Activated CD8-positive, alpha-beta T cell treated with anti-CD3 and anti-CD28 coated beads, Interleukin-2, amount 10 ng/mL, durations not matched to agents 7 days and 5 days (primary cell): ENCODE measurements at places on chromosomes 3 and 15.

GRCh38 chr3:58336135-58336882, 3.6 kb downstream of the PXK start:
- DNase-seq: no peak
- H3K27me3 ChIP-seq: no peaks in the 10 kb centered on the region
- H3K4me1 ChIP-seq: peaks cover 46% of the 10 kb centered on the region
- H3K36me3 ChIP-seq: peaks cover 27% of the 10 kb centered on the region
- H3K4me3 ChIP-seq: no peak overlapping the region
- no peak overlapping the region for H3K27ac ChIP-seq

- H3K4me1 ChIP-seq: no peaks in the 10 kb centered on the region
- H3K4me3 ChIP-seq: no peak overlapping the region
- no peaks in the 10 kb centered on the region for H3K27me3 ChIP-seq
- DNase-seq: no peak
- H3K27ac ChIP-seq: no peak overlapping the region
- peaks cover 3% of the 10 kb centered on the region for H3K36me3 ChIP-seq
Observed at GRCh38 chr3:58288011-58288728, 17.9 kb upstream of the RPP14 start.

DNA sequence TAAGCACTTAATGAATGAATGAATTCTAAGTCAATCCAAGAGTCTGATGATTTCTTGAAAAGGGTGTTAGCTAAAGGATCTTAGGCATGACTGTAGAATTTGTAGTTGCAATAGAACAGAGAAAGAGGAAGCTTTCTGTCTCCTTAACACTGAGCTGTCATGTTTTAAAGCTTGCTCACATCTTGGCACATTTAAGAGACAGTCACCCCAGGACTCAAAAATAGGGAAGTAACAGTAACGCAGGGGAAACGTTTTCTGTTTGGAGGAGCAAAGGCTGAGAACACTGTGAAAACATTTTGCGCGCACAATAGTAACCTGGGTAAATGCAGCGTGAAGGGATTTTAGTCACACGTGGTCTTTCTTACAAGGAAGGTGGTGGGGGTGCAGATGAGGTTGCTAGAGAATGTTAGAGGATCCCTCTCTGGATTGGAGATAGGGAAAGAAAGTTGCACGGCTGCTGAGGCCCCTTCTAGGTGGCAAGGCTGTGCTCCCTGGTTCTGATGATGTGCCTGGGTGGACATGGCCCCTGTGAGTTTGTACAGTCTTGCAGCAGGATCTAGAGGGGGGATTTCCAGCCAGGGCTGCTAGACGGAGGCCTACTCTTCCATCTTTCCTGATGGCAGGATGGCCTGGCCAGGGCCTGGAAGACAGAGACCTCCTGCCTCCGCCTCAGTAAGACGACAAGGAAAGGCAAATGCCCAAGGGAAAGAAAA, 12.0 kb downstream of the STARD5 start:
- H3K27ac ChIP-seq: peak overlapping the region; percentile 54
- no peak for DNase-seq
- peaks cover 81% of the 10 kb centered on the region for H3K36me3 ChIP-seq
- no peaks in the 10 kb centered on the region for H3K27me3 ChIP-seq
- H3K4me1 ChIP-seq: peaks cover 65% of the 10 kb centered on the region
- H3K4me3 ChIP-seq: no peak overlapping the region

- no peak overlapping the region for H3K4me3 ChIP-seq
- no peak overlapping the region for H3K27ac ChIP-seq
- peaks cover 22% of the 10 kb centered on the region for H3K27me3 ChIP-seq
- no peaks in the 10 kb centered on the region for H3K4me1 ChIP-seq
Observed at GRCh38 chr15:58324533-58324932, 107.3 kb upstream of the LIPC start.

GRCh38 chr3:127488141-127488672, 102.3 kb downstream of the TPRA1 start:
- peak; percentile 4 for DNase-seq
- no peaks in the 10 kb centered on the region for H3K36me3 ChIP-seq
- H3K27me3 ChIP-seq: peaks cover 37% of the 10 kb centered on the region
- no peak overlapping the region for H3K27ac ChIP-seq
- peaks cover 14% of the 10 kb centered on the region for H3K4me1 ChIP-seq
- no peak overlapping the region for H3K4me3 ChIP-seq

DNA sequence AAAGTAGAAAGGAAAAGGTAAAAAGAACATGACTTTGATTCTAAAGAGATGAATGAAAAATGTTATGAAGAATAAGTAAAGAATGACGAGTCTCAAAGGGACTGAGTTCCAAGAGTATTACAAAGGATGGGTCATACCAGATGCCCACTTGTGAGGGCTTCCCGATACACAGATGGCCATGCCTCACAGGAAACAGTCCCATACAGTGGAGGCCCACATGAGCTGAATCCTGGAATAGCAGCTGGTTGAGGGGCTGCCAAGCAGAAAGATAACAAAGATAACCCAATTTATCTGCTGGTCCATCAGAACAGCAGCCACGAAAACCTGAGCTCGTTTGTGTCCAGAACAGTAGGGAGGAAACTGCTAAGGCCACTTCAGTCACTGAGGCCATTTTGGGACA, 3.7 kb downstream of the SSR3 start:
- DNase-seq: no peak
- no peaks in the 10 kb centered on the region for H3K27me3 ChIP-seq
- H3K4me3 ChIP-seq: no peak overlapping the region

GRCh38 chr15:44130778-44131177, 64.3 kb downstream of the FRMD5 start:
- H3K36me3 ChIP-seq: no peaks in the 10 kb centered on the region
- H3K27ac ChIP-seq: no peak overlapping the region
- peaks cover 13% of the 10 kb centered on the region for H3K27me3 ChIP-seq
- no peak overlapping the region for H3K4me3 ChIP-seq

GRCh38 chr3:128606094-128606493, 44.5 kb downstream of the RPN1 start:
- no peaks in the 10 kb centered on the region for H3K36me3 ChIP-seq
- no peak overlapping the region for H3K4me3 ChIP-seq
- no peak overlapping the region for H3K27ac ChIP-seq
- DNase-seq: no peak

- H3K27ac ChIP-seq: no peak overlapping the region
- peaks cover 12% of the 10 kb centered on the region for H3K27me3 ChIP-seq
- no peaks in the 10 kb centered on the region for H3K36me3 ChIP-seq
- DNase-seq: no peak
- no peaks in the 10 kb centered on the region for H3K4me1 ChIP-seq
- no peak overlapping the region for H3K4me3 ChIP-seq
Observed at GRCh38 chr3:170488802-170489201, 70.1 kb downstream of the CLDN11 start.

DNA sequence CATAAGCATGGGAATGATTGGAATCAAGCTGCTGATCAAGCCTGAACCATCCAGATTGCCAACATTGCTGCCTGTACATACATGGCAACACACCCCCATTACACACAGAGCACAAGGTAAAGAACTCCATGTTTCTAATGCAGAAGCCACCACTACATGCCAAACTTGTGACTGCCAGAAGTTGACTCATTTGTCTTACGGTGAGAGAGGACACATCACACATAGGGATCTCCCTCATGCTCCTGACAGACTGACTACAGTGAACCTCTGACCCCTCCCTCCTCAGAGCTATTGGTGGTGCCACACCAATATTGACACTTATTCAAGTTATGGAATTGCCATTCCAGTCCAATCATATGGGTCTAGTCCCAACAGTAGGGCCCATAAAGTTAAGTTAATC, 42.3 kb downstream of the EFHB start:
- no peaks in the 10 kb centered on the region for H3K27me3 ChIP-seq
- no peaks in the 10 kb centered on the region for H3K36me3 ChIP-seq
- H3K4me1 ChIP-seq: no peaks in the 10 kb centered on the region

GRCh38 chr15:49843725-49844124, 222.9 kb downstream of the DTWD1 start:
- DNase-seq: no peak
- no peaks in the 10 kb centered on the region for H3K27me3 ChIP-seq
- H3K4me3 ChIP-seq: no peak overlapping the region
- no peaks in the 10 kb centered on the region for H3K4me1 ChIP-seq

GRCh38 chr3:177610262-177610661, 413.0 kb upstream of the TBL1XR1 start:
- H3K4me1 ChIP-seq: peaks cover 13% of the 10 kb centered on the region
- no peak overlapping the region for H3K27ac ChIP-seq
- no peaks in the 10 kb centered on the region for H3K27me3 ChIP-seq
- no peak overlapping the region for H3K4me3 ChIP-seq
- no peak for DNase-seq
- H3K36me3 ChIP-seq: peaks cover 4% of the 10 kb centered on the region
